ENCODE measurements at places on chromosomes 3 and 15.

DNA sequence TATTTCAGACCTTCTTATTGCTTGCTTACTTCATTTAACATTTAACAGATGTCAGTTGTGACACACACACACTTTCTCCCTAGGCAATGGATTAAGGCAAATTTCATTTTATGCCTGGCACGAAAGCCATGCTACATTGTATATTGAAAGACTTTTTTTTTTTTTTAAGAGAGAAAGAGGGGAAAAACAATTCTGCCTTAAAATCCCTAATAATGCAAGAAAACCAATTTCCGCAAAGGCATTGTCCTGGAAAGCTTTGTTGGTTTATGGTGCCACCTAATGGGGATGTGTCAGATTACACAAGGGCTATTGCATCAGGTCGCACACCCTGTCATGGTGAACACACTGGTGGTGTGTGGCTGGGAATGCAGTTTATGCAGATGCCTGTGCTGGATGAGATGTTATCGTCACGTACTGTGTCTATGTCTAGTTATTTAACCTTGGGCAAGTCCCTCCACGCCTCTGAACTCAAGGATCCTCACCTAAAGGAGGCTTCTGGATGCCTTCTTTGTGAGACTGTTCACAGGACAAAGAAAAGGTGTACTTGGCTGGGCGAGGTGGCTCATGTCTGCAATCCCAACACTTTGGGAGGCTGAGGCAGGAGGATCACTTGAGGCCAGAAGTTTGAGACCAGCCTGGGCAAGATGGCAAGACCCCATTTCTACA, 37.3 kb upstream of the RFTN1 start:
- peak; percentile 66 for DNase-seq

- DNase-seq, result no peak
These were observed 8.6 kb downstream of the TLR9 start for GRCh38 chr3:52216585-52217408.

GRCh38 chr3:114093596-114093995, 37.1 kb downstream of the QTRT2 start:
- DNase-seq, result no peak

GRCh38 chr3:59695860-59696259, 646.0 kb upstream of the CFAP20DC start:
- DNase-seq, result no peak

Data from stimulated activated CD4-positive, alpha-beta T cell treated with anti-CD3 and anti-CD28 coated beads, Interleukin-2, amount 100 ng/mL, for 24 hours (primary cell).